ENCODE measurements at places on chromosomes 6 and 20.

- no peak for DNase-seq
Measured at GRCh38 chr6:147639279-147639678, 130.8 kb downstream of the SAMD5 start.

DNA sequence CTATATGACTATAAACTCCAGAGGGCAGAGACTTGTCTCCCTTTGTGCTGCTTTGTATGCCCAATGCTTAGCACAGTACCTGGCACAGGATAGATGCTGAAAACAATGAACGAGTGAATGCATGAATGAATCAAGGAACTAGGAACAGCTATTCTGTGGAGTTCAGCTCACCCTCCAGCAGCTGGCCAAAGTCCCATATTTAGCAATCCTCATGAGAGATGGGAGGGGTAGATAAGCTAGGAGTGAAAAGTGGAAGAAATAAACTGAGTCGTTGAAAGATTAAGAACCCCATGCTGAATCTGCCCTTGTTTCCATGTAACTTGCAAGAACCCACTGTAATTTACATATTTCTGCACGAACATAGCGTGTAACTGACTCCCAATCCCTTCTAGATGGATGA, 106.5 kb downstream of the MAFB start:
- no peak for DNase-seq

GRCh38 chr6:35787266-35788218, 6.7 kb downstream of the CLPSL1 start:
- no peak for DNase-seq

- peak; percentile 66 for DNase-seq
Measured at GRCh38 chr6:108115598-108116058, 41.1 kb upstream of the OSTM1 start.

DNA sequence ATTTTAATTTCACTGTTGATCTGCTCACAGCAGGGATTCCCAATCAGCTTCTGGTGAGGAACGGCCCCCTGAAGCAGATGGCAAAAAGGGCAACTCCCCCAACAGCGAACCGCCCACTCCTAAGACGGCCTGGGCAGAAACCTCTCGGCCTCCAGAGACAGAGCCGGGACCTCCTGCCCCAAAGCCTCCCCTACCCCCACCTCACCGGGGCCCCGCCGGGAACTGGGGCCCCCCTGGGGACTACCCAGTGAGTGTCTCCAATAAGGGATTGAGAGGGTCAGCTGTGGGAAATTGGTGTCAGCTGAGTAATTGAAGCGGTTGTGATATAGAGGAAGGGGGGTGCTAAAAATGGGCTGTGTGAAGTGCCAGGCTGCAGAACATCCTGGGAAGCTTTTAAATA, 6.4 kb downstream of the PRRC2A start:
- DNase-seq = no peak

- DNase-seq = no peak
Measured at GRCh38 chr6:136792095-136792409, 225 bp downstream of the MAP3K5 start.

Measured in NCI-H69 (cell line).